ENCODE measurements at places on chromosomes 1 and 21.

GRCh38 chr1:201268604-201269151 is 14.6 kb upstream of the PKP1 start:
- DNase-seq, result no peak

- DNase-seq, result no peak
Measured at GRCh38 chr1:94612525-94613204, 71.1 kb upstream of the F3 start.

DNA sequence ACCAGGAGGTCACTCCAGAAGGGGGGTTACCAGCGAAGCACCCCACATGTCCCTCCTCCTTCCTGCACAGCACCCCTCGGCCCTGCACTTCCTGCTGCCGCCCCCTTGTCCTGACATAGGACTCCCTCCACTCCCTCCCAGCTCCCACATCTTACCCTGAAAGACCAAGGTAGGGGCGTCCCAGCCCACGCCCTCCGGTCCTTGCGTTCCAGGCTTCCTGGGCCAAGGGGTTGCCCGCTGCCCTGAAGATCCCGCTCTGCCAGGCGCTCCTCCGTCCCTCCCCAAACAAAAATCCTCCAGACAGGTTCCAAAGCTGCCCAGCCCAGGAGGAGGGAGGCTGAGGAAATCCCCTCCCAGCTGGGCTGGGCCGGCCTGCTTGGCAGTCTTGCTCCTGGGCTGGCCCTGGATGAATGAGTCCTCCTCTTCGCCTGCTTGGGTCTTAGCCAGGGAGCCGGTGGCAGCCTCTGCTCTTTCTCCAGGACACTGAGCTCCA is at the start of gene RHBDL2:
TSS of gene RHBDL2 (minus strand) at position 304 of the 493 bp plus-strand sequence. CDS start 22,618 bp downstream, outside the sequence.
- DNase-seq, result no peak

GRCh38 chr1:239250353-239251035 is 135.9 kb upstream of the CHRM3 start:
- no peak for DNase-seq

- DNase-seq, result no peak
Measured at GRCh38 chr1:14921057-14921456, 232.5 kb upstream of the TMEM51 start.

GRCh38 chr1:19715334-19716203 is 50.9 kb downstream of the HTR6 start:
- peak; percentile 81 for DNase-seq

DNA sequence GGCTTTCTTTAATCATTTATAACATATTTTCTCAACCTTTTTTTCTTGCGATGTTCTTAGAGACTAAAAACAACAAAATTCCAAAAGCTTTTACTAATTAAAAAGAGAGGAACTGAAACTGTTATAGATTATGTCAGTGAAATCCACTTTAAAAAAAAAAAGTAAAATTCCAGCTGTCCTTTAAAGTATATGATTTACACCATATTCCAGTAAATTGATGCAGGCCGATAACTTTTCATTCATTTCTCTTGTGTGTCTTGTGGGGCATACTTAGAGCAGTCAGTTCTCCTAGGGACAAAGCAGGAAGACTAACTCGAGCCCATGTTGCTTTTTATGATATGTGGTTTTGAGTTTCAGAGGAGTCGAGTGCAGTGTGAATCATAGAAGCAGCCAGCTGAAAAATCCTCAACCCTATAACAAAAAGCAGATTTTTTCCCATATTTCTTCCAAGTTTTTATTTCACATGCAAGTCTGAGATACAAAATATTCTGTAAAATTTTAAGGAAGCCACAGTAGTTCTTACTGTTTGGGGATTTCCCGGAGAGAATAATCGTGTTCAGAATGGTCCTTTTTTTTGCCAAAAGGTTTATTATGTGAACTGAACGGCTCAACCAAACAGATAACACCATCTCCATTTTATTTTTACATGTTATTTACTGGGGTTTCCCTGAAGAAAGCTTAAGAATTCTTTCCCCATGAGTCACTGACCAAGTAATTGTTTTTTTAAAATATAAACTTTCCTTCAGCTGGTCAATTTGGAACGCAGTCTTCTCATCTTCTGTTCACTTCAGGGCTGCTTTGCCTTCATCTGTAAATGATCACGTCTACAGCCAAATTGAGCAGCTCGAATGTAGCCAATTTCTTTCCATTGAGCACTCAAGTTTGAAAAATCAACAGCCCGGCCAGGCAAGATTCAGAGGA is 77.0 kb upstream of the C1orf105 start:
- DNase-seq, result peak; percentile 30

DNA sequence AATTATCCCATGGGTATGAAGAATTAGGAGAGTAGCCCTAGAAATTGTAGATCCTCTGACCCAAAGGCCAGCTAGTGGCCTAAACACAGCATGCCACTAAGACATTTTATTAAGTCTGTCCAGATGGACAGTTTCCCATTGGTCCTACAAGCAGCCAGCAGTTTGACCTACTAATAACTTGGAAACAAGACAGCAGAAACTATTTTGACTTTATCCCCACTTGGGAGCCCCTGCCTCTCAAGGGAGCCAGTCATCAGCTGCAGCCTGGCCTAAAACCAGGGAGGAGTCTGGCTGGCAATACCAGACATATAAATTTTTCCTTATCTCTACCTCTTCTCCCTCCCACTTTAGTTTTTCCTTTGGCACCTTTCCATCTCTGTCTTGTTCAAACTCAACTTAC is 222.6 kb upstream of the KCTD3 start:
- DNase-seq, result no peak

DNA sequence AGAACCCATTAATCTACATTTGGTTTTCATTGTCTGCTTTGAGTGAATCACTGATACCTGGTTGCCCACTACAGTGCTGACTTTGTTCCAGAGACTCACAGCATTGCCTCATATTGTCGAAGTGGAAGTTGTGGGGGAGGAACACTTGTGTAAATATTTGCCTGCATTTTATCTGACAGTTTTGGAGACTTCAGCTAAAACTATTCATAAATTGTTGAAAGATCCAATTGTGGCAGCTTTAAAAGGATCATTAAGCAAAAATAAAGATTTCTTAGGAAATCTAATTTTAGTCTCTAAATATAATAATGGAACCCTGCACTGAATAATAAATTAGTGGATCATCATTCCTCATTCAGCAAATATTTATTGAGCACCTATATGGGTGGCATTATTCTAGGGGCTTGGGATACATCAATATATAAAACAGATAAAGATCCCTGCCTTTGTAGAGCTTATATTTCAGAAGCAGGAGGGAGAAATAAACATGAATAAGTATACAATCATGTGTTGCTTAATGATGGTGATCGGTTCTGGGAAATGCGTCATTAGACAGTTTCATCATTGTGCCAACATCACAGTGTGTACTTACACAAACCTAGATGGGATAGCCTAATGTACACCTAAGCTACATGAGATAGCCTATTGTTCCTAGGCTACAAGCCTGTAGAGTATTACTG is 73.5 kb downstream of the OSBPL9 start:
- no peak for DNase-seq

GRCh38 chr1:240597153-240597745 is 14.7 kb downstream of the GREM2 start:
- DNase-seq, result no peak

- no peak for DNase-seq
Measured at GRCh38 chr1:70101231-70101630, 104.1 kb downstream of the LRRC40 start.

- DNase-seq, result no peak
Measured at GRCh38 chr1:94755675-94756074, 64.5 kb upstream of the SLC44A3 start.

All from CD4-positive, alpha-beta T cell treated with Interleukin-2 at 100 ng/mL for 4 hours (primary cell).